ENCODE measurements at places on chromosomes 6 and 20.

GRCh38 chr6:40588480-40588879, 1.3 kb upstream of the LRFN2 start:
- DNase-seq: no peak

GRCh38 chr6:109235481-109236038, 140.3 kb downstream of the CEP57L1 start:
- DNase-seq: no peak

DNA sequence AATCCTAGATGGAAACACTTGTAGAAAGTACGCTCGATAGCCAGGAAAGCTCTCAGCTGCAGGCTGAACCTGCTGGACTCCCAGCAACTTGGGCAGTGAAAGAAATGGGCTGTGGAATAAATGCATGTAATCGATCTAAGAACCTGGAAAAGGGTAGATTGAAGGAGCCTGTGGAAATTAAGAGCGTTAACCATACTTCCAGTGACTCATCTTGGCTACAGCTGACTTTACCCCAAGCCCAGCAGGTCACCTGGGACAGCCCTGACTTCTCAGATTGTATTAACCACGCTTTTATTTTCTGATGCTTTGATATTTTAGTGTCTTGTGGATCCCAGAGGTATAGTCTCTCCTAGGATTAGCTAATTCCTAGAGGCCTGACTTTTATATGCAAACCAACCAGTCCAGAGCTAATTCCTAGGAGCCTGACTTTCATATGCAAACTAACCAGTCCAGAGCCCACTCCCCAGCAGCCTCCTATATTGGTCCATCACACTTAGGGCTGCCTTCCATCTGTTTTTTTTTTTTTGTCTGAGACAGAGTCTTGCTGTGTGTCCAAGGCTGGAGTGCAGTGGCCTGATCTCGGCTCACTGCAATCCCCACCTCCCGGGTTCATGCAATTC, 86.3 kb downstream of the GMPR start:
- no peak for DNase-seq

GRCh38 chr6:3330199-3330598, 71.5 kb downstream of the PSMG4 start:
- DNase-seq: no peak

GRCh38 chr6:150667977-150668716, 68.5 kb downstream of the PLEKHG1 start:
- DNase-seq: peak; percentile 2

DNA sequence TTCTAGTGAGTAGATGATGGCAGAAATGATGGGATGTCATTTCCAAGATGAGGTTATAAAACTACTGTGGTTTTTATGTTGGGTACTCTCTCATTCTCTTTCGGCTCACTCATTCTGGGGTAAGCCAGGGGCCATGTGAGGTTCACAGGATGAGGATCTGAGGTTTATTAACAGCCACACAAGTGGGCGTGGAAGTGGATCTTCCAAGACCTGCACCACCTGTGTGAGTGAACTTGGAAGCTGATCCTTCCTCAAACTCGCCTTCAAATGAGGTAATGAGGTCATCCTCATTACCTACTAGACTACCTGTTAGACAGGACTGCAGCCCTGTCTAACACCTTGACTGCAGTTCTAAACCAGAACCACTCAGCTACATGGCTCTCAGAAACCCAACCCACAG, 45.1 kb upstream of the TAGAP start:
- DNase-seq: no peak

- no peak for DNase-seq
Measured at GRCh38 chr6:141248021-141248799, 884.5 kb upstream of the GJE1 start.

DNA sequence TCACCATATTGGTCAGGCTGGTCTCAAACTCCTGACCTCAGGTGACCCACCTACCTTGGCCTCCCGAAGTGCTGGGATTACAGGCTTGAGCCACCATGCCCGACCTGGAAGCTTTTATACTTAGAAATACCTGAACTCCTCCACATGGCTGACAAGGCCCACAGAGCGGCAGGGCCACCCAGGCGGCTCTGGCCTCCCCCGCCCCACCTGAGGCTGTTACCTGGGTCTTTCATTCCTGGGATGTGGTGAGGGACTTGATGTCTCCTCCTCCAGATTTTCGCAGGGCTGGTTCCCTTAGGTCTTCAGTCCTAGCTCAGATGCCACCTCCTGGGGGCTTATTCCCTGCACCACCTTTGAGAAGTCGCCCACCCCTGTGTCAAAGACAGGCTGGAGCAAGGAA, 152.1 kb downstream of the LY86 start:
- DNase-seq: no peak

Measured in activated CD4-positive, alpha-beta T cell treated with anti-CD3 and anti-CD28 coated beads, Interleukin-2, amount 50 U/mL, for 16 hours (primary cell).